ENCODE measurements at places on chromosomes 3 and 15.

DNA sequence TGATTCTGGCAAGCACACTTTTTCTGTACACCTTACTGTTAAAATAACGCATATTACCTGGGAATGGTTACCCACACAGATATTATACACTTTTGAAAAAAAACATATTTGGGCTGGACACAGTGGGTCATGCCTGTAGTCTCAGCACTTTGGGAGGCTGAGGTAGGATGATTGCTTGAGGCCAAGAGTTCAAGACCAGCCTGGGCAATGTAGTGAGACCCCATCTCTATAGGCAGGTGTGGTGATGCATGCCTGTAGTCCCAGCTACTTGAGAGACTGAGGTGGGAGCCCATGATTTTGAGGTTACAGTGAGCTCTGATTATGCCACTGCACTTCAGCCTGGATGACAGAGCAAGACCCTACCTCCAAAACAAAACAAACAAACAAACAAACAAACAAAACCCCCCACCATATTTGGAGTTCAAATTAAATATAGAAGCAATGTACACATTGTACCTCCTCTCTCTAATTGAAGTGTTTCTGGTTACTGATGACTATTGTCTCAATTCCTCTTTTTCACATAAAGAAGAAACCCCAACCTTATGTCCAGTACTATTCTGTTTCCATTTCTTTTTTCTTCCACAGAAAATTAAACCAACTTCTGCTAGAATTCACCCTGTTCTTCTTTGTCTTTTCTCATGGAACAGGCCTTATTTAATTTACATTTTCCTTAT, 152.6 kb upstream of the UMPS start:
- no peak for DNase-seq

GRCh38 chr3:115623044-115623868, at the start of gene GAP43:
Gene GAP43 (plus strand): TSS chr3:115623510. CDS start chr3:115623690, 180 bp downstream.
- DNase-seq = peak; percentile 94

DNA sequence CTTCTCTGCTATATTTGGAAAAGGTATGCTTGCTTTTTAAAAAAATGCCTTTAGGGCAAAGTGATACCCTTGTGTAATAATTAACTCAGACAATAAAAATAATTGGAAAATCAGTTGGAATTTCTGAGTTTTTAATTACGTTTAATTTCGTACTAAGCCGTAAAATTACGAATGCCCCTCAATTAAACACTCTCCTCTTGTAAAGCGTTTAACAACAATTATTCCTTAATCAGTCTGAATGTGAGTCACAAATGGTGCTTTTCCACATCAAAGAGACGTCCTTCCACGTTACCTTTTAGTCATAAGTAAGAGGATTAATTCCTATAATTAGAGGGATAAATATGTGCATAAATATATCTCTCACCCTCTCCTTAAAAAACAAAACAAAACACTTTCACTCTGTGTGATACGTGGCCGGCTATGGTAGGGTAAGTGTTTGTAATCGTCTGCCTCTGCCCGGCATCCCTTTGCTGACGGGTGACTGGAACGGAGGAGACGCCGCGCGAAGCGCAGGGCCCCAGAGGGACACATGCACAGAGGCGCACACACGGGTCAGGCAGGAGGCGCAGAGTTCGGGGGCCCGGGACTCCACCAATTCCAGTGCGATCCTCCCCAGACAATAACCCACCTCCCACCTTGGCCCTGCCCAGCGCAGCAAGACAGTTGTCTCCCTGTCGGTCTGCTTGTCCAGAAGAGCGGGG, 9.7 kb upstream of the MEIS2 start:
- DNase-seq = no peak

DNA sequence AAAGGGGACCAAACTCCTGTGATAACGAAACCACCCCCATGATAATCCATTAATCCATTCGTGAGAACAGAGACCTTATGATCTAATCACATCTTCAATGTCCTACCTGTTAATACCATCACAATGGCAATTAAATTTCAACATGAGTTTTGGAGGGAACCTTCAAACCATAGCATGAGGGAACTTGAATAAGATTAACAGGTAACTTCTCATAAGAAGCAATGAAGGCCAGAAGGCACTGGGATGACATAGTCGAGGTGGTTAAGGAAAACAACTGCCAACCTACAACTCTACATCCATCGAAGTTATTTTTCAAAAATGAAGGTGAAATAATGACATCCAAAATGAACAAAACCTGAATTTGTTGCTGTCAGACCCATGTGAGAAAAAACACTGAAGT, 478.9 kb downstream of the EDEM1 start:
- no peak for DNase-seq

- DNase-seq = no peak
Measured at GRCh38 chr3:76372497-76372896, 587.1 kb upstream of the ZNF717 start.

GRCh38 chr3:168034152-168034928, 61.4 kb downstream of the GOLIM4 start:
- DNase-seq = no peak
